ENCODE measurements at places on chromosomes 2 and 18.

DNA sequence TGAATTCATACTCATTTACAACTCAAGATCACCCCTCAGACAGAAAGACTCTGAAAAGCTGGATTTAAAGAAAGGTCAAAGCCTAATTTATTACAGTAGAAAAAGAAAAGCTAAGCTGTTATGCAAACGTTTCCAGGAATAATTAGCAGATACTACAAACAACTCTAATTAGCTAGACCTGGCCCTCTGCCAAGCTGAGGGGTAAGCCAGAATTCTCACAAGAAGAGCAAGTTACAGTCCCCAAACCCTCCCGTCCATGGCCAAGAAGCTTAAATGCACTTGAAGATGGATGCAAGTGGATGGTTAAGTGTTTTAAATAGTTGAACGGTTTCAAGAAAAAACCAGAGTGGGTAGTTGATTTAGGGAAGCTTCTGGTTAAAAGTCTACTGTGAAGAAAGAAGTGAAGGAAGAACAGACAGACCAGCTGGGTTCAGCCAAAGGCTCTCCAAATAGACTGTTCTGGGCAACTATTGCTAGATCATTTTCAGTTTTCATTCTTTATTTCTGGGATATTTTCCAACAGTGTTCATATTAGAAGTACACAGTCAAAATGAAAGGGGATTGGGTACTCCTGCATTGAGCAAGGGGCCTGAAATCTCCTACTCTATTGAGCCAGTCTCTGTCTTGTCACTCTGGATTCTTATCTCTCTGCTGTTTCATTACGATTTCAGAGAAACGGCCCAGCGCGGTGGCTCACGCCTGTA is 4.8 kb downstream of the LMAN2L start:
- no peak for DNase-seq

GRCh38 chr2:239781454-239781853 is 243.7 kb downstream of the NDUFA10 start:
- DNase-seq: no peak

- DNase-seq: no peak
Measured at GRCh38 chr2:150146879-150147278, 340.6 kb downstream of the RND3 start.

GRCh38 chr18:1103537-1103936 is 198.9 kb downstream of the ADCYAP1 start:
- DNase-seq: no peak

DNA sequence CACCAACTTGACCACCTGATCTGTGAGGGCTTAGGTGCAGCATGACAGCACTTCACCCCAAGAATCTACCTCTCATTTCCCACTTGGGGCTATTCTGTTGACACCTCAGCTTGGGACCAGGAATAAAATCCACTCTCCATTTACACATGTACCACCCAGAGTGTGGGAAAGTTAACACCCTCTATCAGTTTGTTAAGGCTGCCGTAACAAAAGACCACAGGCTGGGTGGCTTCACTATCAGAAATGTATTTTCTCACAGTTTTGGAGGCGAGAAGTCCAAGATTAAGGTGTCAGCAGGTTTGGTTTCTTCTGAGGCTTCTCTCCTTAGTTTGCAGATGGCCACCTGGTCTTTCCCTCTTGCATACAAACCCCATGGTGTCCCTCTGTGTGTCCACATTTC is 277.7 kb upstream of the ERBB4 start:
- no peak for DNase-seq

DNA sequence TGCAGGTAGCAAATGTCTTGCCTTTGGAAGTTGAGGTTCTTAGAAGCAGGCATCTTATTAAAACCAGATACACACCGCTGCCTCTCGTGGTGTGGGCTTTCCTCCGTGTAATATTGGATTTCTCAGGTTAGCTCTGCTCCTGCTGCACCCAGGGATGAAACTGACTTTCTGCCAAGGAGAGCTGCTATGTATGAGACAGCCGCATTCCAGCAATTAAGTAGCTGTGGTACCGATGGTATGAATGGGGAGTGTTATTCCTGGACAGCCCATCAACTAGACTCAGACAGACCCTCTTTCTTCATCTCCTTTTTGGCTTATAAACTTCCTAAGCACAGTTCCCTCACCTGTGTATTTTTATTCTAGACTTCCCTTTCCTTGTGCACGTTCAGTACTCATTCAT is 6.8 kb upstream of the EHD3 start:
- DNase-seq: no peak

All from RPMI7951 (cell line).